ENCODE measurements at places on chromosomes 6 and 20. TPM values are rescaled to one million over a fixed set of nuclear protein-coding genes. Genes with fewer than 3 reads are reported as not detected.

GRCh38 chr20:36030149-36030548 is 61.8 kb downstream of the CNBD2 start:
- H3K27me3 ChIP-seq = no peaks in the 10 kb centered on the region
- no peaks in the 10 kb centered on the region for H3K36me3 ChIP-seq
- no peaks in the 10 kb centered on the region for H3K4me1 ChIP-seq
- DNase-seq = no peak

The ULBP2 gene
- not detected for total RNA-seq

DNA sequence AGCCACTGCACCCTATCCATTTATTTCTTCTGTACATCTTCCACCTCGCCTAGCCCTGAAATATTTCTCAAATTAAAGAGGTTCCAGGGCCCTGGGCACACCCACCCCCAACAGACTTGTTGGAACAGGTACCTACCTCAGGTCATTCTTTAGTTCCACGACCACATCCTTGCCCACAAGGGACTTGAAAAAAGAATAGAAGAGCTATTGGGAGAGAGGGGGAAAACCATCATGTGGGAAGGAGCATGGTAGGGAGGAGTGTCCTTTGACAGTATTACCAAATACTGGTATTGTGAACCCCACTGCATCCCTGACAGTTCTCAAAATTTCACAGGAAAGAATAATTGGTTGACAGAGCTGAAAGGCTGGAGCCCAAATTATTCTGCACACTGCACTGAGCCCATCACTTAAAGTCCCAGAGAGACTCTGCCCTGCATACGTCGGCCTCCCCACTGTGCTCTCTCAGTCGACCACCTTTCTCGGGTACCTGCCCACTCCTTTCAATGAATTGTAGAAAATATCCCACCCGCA is 762 bp downstream of the LSM2 start:
- peak overlapping the region; percentile 66 for H3K4me3 ChIP-seq
- H3K4me1 ChIP-seq = peaks cover 4% of the 10 kb centered on the region
- DNase-seq = no peak
- H3K27me3 ChIP-seq = no peaks in the 10 kb centered on the region
- peak overlapping the region; percentile 97 for H3K27ac ChIP-seq
- H3K36me3 ChIP-seq = no peaks in the 10 kb centered on the region

The FUT9 gene
- total RNA-seq = not detected

GRCh38 chr20:19761841-19762240 is 3.8 kb downstream of the RIN2 start:
- no peak overlapping the region for H3K4me3 ChIP-seq
- no peaks in the 10 kb centered on the region for H3K36me3 ChIP-seq
- peak; percentile 77 for DNase-seq
- no peaks in the 10 kb centered on the region for H3K27me3 ChIP-seq
- peaks cover 51% of the 10 kb centered on the region for H3K4me1 ChIP-seq
- H3K27ac ChIP-seq = peak overlapping the region; percentile 18
